Stimulated activated CD8-positive, alpha-beta memory T cell treated with anti-CD3 and anti-CD28 coated beads, Interleukin-12 subunit alpha, Interleukin-12 subunit beta, amount 100 ng/mL, for 4 hours (primary cell): ENCODE measurements at places on chromosomes 11 and 22.
A peak's percentile ranks its signal among the peaks of the same experiment; 100 is the strongest.

- DNase-seq, result no peak
Measured at GRCh38 chr11:27477831-27478230, 5.2 kb upstream of the LGR4 start.

DNA sequence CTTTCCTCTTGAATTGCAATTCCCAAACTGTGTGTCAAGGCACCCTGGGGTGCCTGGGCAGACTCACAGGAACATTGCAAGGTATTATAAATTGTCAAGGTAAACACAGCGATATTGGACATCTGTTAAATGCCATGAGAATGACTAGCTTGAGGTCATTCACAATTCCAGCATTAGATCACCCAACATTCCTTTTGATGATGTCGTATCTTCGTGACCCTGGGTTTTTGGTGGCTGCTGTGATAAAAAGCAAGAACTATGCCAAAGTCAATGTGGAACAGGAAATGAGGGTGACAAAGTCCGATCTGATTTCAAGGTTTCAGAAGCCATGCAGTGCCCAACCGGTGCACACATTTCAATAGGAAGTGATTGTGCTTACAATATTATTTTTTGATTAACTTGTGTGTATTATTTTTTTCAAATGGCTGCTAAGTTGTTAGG, 458.4 kb downstream of the MIAT start:
- no peak for DNase-seq

- no peak for DNase-seq
Measured at GRCh38 chr11:10504490-10504889, 36.5 kb downstream of the RNF141 start.

- DNase-seq, result no peak
Measured at GRCh38 chr11:61868571-61869428, 22.5 kb downstream of the FADS3 start.

DNA sequence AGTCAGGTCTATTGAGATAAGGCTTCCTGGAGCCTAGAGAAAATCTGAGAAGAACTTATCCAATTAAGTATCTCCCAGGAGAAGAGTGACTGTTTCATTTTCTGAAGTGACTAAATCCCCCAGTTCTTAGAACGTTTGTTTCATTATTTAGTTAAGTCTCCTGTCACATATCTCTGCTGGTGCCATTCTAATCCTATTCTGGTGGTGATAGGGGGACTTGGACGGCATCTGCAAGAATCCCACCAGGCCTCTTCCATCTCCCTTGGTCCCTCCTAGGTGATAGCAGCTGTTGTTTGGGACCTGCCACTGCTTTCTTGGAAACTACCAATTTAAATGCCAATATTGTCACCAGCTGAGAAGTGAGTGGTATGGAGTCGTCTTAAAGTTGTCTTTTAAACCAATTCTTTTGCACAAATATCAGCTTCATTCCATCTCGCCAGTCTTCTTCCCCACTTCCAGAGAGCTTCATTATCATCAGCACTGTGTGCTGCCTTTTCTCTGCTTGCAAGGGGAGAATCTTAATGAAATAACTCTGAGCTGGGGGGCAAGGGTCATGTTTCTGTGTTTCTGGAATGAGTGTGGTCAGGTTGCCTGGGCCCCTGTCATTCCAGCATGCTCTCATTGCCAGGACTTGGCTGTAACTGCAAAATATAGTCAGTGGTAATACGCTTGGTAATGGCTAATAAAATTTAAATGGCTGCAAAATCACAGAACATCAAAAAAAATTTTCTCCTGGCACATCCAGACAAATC, 104.8 kb downstream of the LDLRAD3 start:
- no peak for DNase-seq

DNA sequence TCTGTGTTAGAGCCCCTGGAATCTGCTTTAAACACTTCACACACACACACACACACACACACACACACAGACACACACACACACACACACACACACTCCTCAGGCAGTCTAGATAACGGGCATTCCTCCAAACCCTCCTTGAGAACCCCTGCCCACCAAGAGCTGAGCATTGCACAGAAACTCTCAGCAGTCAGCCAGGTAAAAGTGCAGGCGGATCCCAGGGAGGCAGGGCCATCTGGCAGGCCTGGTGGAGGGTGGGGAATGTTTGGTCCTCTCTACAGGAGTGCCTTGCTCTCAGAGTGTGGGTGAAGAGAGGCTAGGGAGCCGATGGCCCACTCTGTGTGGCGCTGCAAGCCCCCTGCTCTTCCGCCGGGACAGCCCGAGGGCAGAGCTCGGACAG, 190.2 kb downstream of the BUD13 start:
- no peak for DNase-seq

- DNase-seq, result no peak
Measured at GRCh38 chr11:84691830-84692229, 935.3 kb downstream of the DLG2 start.

DNA sequence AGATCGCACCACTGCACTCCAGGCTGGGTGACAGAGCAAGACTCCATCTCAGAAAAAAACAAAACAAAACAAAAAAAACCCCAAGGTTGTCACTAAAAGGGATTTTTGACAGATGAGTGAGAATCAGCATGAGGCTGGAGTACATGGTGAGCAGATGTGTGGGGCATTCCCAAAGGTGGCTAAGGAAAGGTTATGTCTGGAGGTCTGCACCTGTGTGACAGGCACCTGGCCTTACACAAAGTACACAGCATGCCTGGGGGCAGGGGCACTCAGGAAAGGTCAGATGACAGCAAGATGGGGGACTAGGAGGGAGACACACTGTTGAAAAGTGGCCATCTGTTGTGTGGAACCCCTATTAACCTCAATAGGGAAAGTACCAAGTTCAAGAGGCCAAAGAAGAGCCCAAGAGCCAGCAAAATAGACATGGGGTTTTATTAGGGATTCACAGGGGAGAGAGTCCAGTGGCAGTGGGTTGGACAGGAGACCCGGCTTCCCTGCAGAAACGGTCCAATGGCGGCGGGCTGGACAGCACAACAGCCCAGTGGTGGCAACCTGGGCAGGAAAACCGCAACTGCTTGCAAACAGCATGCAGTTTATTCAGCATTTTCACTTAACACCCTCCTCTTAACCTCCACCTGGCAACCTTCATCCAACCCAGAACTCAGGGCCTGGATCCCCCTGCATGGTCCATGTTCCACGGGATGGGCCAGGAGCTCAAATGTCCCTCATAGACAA, 101.1 kb downstream of the MICAL2 start:
- no peak for DNase-seq

GRCh38 chr22:36781656-36782627, 6.0 kb upstream of the IFT27 start:
- peak; percentile 80 for DNase-seq

- no peak for DNase-seq
Measured at GRCh38 chr11:115682101-115682500, 177.9 kb upstream of the CADM1 start.

DNA sequence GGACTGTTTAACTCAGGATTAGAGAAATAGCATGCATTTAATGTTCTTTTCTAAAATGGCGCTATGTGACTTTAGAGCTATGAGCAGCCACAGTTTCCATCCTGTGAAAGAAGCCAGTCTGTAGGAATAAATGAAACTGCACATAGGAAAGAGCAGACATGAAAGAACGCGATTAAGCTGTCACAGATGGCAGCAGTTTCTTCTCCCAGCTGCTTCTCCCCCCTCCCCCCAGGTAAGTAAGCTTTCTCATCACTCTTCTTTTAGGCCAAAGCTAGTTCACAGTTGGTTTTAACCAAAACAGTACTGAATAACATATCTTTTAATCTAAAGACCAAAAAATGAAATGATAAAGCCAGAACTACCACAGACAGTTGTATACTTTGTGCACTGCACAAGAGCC, 266.4 kb downstream of the KCNA4 start:
- no peak for DNase-seq

- no peak for DNase-seq
Measured at GRCh38 chr11:64759722-64760719, at the start of gene PYGM. TSS of gene PYGM (minus strand) at chr11:64759974. CDS start at chr11:64759898, 76 bp downstream.

DNA sequence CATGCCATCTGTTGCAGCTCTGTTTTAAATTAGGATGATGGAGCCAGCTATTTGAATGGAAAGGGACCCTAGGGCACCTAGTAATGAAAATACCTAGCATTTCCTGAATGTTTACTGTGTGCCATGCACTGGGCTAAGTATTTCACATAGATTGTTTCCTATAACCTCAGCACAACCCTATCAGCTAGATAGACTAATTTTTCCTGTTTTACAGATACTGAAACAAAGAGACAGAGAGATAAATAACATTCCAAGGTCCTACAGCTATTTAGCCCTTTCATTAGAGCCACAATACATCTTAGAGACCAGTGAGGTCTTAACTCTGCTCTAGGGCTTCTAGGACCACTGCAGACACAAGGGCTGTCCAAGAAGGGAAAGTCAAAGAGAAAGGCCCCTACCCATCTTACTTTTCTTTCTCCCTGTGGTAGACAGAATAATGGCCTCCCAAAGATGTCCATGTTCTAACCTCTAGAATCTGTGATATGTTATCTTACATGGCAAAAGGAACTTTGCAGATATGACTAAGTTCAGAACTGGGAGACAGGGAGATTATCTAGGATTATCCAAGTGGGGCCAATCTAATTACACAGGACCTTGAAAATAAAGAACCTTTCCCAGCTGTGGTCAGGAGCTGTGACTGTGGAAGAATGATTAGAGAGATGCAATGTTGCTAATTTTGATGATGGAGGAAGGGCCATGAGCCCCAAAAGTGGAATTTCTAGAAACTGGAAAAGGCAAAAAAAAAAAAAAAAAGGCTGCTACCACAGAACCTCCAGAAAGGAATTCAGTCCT, 157.0 kb downstream of the CCDC34 start:
- DNase-seq, result no peak

DNA sequence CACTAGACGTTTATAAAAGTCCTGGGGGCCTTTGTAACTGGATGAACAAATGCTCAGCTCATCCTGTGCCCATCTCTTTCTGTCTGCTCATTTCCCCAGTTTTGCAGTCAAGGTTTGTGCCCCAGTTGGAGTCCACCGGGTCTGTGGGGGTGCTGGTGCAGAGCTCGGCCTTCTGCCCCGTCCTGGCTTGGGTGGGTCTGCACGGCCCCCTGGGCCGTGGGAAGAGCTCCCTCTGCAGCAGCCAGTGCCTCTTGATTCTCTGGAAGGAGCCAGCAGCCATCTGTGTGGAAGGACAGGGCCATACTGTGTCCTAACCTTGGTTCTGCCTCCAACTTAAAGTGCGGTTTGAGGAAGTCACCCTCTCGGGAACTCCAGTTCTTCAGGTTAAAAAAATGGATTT, 140.2 kb downstream of the NTM start:
- no peak for DNase-seq
